ENCODE measurements at places on chromosomes 2 and 18.

GRCh38 chr2:38187541-38188011 is 111.6 kb upstream of the CYP1B1 start:
- peak; percentile 91 for DNase-seq

DNA sequence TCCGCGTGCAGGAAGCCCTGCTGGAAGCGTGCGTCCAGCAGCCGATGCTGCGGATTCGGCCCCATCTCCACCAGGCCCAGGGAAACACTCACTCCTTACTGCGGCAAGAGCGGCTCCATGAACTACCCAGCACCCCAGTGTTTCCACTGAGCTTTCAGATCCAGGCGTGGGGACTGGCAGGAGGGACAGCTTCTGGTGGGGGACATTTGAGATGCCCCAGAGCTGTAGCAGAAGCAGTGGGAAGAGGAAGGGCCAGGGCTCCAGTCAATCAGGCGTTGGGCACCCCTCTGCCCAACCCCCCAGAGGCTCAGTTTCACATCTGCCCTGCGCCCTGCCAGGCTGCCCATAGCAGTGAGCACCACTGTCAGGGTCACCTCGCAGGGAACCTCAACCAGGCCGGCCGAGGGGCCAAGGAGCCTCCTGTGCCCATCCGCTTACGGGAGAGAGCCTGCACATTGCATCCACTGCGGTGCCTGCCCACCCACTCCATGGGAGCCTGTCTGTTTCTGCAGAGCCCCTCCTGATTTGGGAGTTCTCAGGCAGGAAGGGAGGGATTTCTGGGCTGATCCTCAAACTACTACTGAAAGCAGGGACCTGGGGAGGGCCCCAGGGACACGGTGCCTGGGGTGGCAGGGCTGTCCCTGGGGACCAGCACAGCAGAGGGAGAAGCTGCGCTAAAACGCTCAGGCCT is 4.6 kb downstream of the AGXT start:
- DNase-seq, result no peak

- peak; percentile 75 for DNase-seq
Observed at GRCh38 chr2:42922790-42923579, 130.6 kb upstream of the HAAO start.

- no peak for DNase-seq
Observed at GRCh38 chr2:159811232-159811631, 13.2 kb upstream of the CD302 start.

DNA sequence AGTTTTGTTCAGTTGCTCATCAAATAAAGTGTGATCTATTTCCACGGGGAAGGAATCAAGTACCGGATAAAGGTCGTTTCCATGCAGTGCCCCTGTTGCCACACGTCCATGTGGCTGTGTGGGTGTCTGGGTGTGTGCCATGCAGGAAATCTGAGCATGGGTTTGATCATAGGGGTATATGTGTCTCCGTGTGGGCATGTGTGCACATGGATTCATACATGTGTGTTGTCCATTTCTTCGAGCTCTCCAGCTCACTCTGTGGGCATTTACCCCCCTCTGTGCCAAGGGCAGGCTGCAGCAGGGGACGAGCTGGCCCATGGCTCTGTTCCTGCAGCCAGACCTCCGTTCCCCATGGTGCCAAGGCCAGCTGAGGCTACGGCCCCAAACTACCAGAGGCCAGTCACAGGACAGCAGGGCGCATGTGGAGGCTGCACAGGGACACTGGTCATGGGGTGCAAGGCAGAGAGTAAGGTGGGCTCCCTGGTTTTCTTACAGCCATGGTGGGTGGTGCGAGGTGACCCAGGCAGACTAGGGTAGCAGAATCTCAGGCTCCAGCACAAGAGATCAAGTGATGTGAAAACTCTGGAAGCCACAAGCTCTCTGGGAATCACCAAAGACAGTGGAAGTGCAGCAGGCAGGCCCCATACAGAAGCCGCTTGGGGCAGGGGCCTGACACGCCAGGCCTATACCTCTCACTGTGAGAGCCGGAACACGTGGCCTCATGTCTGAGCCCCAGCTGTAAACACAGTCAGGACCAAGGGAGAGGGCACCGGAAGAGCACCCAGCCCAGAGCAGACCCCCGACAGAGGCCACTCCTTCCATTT is 66.4 kb upstream of the RAB6C start:
- no peak for DNase-seq

- no peak for DNase-seq
Observed at GRCh38 chr2:181312515-181312927, 144.7 kb upstream of the ITGA4 start.

DNA sequence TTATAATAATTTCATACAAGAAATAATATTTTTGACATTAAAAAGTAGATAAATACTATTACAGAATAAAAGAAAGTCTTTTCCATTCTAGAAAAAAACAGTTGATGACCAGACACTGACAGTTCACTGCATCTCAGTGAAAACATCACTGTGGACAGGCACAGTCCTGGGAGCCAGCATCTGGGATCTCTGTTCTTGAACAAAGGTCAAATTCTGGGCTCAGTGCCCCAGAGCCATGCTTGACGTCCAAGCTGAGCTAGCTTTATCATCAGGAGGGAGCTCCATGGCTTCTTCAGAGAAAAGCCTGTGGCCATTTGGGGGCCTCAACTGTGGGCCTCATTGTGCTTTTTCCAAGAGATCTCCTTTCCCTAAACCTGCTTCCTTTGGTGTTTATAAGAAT is 86.1 kb upstream of the SRD5A2 start:
- DNase-seq, result no peak

DNA sequence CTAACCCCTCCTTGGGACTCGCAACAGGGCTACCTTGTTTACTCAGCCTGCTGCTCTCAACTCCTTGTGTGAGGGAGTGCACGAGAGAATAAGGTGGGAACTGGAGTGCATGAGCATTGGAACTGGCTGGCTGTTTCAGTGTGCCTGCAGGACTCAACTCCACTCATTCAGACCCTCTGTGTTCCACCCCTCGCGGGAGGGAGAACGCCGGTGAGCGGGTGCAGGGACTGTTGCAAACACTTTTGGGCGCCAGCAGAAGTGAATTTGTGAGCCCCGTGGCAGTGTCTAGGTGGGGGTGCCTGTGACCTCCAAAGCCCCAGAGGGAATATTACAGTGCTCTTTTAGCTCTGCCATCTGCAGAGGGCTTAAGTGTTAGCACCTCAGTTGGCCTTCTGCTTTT is 1978.3 kb upstream of the PIK3C3 start:
- no peak for DNase-seq

- no peak for DNase-seq
Observed at GRCh38 chr2:107385921-107386320, 440.8 kb upstream of the RGPD4 start.

GRCh38 chr2:165440367-165440766 is 29.1 kb upstream of the CSRNP3 start:
- peak; percentile 83 for DNase-seq

GRCh38 chr18:52749542-52749941 is 409.5 kb downstream of the DCC start:
- no peak for DNase-seq

GRCh38 chr18:74257083-74257482 is 34.7 kb downstream of the CYB5A start:
- no peak for DNase-seq

DNA sequence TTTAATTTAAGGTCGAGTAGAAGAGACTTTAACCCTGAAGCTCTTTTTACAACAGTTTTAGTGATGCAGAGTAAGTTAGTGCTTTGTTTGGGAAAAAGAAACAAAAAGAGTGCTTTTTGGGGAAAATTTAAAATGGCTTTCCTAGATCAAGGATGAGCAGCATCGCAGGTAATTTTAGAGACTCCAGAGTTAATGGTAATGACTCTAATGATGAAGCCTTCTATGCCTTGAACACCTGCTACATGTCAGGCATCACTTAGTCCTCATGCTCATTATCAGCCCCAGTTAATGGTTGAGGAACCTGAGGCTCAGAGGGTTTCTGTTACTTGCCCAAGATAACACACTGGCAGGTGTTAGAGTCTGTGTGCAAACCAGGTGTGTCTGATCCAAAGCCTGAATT is 167.8 kb downstream of the ACOXL start:
- no peak for DNase-seq

- no peak for DNase-seq
Observed at GRCh38 chr2:6043238-6043637, 351.1 kb downstream of the SOX11 start.

- DNase-seq, result no peak
Observed at GRCh38 chr2:176518823-176519222, 249.6 kb downstream of the MTX2 start.

DNA sequence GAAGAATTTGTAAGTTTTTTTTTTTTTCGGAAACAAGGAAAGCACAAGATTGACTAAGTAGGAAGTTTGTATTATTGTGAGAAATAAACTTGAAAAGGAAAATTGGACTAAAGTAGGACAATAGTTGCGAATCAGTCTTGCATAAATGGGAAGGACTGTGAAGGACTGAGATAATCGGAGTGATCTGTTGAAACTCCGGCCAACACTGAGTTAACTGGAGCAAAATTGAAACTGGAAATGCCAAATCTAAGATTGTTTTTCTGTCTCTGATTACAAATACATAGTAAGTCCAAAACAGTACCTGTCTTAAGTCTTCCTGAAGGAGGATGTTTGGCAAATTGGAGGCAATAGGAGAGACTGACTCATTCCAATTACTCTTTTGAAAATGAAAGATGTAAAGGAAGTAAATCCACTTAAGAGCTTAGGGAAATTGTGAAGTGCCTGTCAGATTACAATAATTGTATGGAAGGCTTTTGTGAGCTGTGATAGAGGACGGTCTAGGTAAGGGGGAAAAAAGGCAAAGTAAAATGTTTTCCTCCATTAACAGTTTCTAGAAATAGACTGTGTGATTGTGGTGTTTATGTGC is 204.9 kb upstream of the CYRIA start:
- no peak for DNase-seq

DNA sequence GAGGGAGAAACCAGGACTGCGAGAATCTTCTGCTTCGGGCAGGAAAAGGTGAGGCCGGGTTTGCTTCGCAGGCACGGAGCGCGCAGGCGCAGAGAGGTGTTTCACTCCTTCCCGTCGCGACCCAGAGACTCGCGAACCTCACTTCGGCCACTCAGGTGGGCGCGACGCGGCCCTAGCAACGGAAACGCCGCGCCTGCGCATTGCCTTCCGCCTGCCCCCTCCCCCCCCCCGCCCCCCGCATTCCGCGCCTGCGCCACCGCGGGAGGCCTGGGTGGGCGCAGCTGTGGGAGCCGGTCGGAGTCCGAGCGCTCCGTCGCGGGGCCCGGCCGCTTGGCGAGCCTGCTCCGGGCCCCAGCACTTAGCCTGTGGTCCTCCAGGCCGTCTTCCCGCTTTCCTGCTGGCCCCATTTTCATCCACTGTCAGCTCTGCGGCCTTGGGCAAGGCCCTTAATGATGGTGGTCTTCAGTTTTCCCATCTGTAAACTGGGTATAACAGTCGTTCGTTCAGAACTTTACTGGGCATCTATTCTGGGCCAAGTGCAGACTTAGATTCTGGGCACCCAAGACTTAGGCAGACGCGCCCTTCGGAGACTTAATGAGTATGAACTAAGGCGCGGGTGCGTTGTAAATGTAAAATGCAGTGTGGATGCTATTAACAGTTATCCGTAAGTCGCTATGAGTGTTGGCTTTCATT is 62.1 kb upstream of the ACKR3 start:
- no peak for DNase-seq

DNA sequence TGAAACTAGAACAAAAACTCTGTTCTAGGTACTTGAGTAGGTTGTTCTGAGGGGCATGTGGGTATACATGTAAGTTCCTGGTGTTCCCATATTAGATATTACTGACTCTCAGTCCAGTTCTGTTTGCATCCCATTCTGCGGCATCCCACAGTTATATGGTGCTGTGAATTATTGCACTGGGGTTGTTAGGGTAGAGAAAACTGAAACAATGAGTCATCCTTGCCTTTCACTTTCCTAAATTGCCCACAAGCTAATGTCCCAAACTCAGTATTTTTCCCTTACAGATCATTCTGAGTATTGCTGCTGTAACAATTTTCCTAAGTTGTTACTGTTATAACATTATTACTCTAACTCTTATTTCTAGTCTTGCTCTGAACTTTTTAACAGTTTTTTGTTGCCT is 3.0 kb downstream of the WDR75 start:
- DNase-seq, result no peak
